MCF 10A (cell line): ENCODE measurements at places on chromosomes 3 and 15.

DNA sequence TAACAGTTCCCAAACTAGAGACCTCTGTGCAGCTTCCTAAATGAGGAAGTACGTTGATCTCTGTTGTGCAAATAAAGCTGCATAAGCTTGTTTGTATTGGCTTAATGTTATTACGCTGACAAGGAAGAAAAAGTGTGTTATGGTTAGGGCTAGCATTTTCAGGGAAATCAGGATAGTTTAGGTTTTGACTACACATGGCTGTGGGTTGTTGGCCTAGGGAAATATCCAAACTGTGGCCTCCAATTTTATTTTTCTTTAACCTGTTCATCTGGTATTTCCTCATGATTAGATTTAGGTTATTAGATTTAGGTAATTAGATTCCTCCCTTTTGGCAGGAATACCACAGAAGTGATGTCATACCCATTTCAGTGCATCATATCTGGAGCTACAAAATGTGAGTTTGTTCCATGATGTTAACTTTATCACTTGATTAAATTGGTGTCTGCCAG is 8.7 kb upstream of the MCCC1 start:
- no peak for DNase-seq

DNA sequence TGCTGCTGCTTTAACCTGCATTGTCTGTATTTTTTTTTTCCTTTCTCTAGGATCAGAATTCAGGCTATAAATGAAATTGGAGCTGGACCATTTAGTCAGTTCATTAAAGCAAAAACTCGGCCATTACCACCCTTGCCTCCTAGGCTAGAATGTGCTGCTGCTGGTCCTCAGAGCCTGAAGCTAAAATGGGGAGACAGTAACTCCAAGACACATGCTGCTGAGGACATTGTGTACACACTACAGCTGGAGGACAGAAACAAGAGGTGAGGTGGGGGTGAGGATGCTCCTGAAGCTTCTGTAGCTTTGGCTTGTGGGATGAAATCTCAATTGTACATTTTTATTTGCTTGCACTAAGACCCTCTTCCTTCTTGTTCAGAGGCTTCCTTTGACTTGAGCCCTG is 85.7 kb downstream of the GHSR start:
- DNase-seq = no peak

DNA sequence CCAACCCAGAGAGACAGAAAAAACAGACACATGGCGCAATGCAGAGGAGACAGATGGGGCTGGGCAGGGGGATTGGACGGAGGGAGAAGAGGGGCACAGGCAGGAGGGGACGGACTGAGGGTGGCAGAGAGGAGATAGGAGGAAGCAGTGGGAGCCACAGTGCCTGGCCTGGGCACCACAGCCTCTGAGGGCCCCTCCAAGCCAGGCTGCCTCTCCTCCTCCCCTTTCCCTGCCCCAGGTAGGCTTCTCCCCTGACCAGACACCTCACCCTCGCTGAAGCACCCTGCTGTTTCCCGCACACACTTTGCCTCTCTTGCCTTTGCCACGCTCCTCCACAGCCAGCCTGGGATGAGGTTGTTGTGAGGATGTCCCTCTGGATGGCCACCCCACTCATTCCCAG is 84.0 kb upstream of the PRR20G start:
- no peak for DNase-seq

GRCh38 chr15:69298697-69299441 is at the start of gene PAQR5:
TSS of gene PAQR5 (plus strand) at chr15:69298912. CDS start at chr15:69360081, 61,169 bp downstream.
- DNase-seq = peak; percentile 56

DNA sequence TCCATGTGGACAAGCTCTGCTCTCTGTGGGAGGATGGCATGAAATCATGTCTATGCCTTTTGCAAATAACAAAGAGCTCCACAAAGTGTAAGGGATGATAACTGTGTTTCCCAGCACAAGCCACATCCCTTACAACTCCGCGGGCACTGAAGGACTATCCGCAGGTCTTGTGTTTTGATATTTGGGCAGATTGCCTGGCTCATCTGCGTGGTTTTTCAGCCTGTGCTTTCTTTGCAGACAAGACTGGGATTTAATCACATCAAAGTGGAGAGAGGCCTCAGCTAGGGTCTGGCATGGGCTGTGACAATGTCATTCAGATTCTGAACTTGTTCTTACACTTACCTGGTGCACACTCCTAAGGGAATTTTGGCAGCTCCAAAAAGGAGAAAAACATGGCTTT is 30.2 kb upstream of the CA12 start:
- no peak for DNase-seq

GRCh38 chr15:31215490-31216214 is 111.0 kb upstream of the KLF13 start:
- DNase-seq = peak; percentile 94

- peak; percentile 46 for DNase-seq
Measured at GRCh38 chr3:69541711-69542088, 155.8 kb upstream of the FRMD4B start.

GRCh38 chr3:117104792-117105191 is 395.2 kb downstream of the TUSC7 start:
- no peak for DNase-seq

GRCh38 chr15:68821190-68821840 is 620 bp upstream of the ANP32A start:
- no peak for DNase-seq

DNA sequence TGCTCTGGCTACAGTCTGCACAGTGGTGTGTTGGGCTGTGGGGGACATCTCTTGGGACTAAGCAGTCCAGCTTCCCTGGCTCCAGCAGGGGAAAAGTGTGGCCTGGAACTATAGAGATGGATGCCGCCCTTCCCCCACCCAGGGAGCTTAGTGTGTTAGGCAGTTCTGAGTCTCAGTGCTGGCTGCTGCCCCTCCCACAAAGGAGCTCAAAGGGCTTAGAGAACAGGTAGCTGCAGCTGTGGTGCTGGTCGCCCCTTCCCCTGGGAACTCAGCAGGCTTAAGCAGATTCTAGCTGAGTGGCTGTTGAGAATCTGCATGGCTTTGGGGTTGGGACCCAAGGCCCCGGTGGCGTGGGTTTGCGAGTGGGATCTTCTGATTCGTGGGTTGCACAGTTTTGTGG is 190.8 kb downstream of the PDCD6IP start:
- no peak for DNase-seq

DNA sequence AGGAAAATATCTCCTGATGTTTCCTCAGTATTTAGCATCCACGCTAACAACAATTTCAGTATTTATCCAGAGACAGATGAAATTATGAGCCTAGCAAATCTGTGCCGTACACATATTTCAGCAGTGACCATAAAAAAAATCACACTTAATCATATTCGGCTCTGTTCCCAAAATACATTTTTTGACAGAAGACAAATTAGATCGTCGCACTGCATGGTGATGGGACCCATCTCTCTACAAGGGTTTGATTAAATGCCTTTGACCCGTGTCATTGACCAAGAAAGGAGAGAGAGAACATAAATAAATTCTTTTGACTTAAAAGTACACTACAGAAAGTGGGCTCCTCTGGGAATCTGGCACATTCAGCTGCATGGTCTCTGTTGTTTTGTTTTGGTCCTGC is 215.3 kb upstream of the SEMA6D start:
- no peak for DNase-seq

DNA sequence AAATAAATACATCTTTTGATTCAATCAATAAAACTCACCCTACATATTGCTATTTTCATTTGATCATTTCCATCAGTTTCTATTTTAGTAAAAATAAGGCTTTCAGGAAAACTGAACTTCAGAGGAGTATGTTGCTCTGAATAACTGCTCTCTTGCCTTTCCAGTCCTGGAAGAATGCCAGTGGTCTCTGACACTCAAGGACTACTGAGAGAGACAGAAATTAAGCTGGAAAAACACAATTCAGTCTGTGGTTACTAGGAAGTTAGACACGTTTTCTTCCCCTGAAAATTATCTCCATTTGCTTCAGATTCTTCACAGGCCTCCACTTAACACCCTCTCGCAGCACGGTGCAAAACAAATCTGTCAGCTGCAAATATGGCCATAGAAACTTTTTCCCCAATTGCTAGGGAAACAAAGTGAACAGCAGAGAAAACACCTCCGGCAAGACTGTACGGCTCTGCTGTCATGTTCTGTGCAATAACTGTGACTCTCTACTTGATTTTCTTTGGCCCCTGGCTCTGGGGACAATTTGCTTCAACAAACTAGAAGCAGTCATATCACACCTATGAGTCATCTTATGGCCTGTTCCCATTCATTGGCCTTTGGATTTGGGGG is 353.0 kb downstream of the MAGI1 start:
- DNase-seq = no peak

GRCh38 chr3:119018690-119019463 is 15.8 kb downstream of the IGSF11 start:
- no peak for DNase-seq

DNA sequence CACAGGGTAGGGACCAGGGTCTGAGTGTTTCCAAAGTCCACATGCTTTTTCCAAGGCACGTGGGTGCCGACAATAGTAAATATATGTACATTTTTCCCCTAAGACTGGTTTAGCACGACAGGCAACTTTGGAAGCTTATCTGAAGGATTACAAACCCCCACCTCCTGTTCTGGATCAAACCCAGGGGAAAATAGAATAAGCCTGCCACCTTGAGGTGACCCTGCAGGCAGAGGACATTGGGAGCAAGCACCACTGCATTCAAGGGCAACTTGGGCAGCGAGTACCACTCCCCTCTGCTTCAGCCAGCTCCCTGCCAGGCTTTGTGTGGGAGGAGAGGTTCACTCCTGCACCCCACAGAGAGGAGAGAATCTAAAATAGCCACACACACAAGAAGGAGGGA is 44.8 kb downstream of the KBTBD12 start:
- DNase-seq = peak; percentile 41

- no peak for DNase-seq
Measured at GRCh38 chr15:26983822-26984221, 12.8 kb downstream of the GABRG3 start.

DNA sequence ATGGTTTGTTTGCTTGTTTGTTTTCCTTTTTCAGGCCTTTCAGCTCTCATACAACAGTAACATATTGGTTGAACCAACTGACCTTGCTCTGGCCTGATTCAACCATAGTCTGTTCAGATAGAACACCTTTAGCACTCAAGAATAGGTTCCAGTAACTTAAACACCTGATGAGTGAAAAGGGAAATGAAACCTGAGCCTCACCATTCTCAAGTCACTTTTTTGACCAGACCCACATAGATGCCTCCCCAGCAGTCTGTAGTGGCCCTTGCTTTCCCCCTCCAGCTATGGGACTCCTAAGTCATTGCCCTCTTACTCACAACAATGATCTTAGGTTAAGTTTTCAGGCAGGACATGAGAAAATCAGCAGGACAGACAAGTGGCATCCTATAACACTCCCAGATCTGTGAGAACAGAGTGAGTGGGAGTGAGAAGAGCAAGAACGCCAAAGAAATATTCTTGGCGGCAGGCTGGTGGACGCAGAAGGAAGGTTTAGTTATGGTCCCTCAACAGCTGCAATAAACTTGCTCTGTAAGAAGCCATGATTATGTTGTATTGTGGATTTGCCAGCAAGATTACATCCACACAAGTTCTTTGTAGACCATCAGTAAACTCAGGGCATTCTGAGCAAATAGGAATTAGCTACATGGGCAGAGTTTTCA is 367.5 kb downstream of the MECOM start:
- DNase-seq = no peak

DNA sequence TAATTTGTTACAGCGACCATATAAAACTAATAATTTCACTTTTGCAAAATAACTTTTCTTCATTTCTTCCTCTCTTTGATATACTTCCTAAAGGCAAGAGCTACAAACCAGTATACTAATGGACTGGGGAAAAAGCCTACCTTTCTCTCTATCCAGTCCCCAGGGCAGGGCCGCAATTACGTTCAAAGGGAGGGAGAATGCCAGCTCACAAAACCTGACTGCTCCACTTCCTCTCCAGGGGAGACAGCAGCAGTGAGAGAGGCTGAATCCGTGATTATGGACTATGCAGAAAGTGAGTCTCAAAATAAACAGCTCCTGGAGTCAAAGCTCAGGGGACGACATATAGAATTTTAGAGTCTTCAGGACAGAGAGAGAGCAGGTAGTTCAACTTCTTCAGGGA is 126.9 kb upstream of the HES1 start:
- no peak for DNase-seq

- peak; percentile 61 for DNase-seq
Measured at GRCh38 chr15:75696311-75696720, 16.3 kb downstream of the CSPG4 start.

GRCh38 chr3:194380326-194380725 is 10.8 kb upstream of the LRRC15 start:
- DNase-seq = no peak

- no peak for DNase-seq
Measured at GRCh38 chr3:101729586-101729985, 5.2 kb downstream of the CEP97 start.

GRCh38 chr3:58586776-58587192 is 9.6 kb upstream of the FAM107A start:
- DNase-seq = no peak

DNA sequence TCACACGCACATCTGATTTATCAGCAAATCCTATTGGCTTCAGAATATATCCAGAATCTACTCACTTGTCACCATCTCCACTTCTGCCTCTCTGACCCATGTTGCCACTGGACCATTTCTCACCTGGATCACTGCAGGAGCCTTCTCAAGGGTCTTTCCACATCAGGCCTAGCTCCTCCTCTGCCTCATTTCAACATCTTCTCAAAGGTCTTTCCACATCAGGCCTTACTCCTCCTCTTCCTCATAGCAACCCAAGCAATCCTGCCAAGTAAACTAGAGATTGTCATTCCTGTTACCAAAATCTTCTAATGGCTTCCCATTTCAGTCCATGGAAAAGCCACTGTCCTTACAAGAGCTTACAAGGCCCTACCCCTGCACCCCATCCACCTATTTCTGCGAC is 18.0 kb upstream of the DUT start:
- peak; percentile 41 for DNase-seq

GRCh38 chr3:74538669-74539068 is 75.8 kb downstream of the CNTN3 start:
- no peak for DNase-seq

GRCh38 chr3:171351676-171352075 is 108.5 kb downstream of the TNIK start:
- DNase-seq = peak; percentile 96

DNA sequence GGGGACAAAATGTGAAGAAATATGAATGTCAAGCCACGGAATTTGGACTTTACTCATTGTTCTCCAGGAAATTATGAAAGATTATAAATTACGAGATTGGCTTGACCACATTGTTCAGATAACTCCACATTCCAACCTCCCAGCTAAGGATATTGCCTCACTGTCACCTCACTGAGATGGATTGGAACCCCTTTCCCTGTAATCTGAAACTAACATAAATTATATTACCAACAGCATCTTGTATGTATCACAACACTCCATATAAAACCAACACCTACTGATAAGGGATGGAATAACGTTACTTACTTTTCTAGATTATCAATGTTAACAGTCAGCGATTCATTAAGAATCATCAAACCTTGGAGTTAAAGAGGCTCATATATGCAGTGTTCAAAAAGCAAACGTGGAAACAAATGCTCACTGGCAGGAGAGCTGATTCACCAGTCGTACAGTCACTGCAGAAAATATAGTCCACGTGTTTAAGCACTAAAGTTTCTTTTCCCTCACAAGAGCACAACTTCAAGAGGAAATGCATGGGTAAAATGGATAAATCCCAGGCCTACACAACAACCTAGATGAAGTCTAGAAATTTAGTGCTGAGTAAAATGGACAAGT is 451.5 kb downstream of the FGF12 start:
- peak; percentile 21 for DNase-seq

- no peak for DNase-seq
Measured at GRCh38 chr3:190041333-190042041, 79.2 kb downstream of the P3H2 start.
